Activated CD8-positive, alpha-beta T cell treated with anti-CD3 and anti-CD28 coated beads for 36 hours (primary cell): ENCODE measurements at places on chromosomes 3 and 15. TPM values are rescaled to one million over a fixed set of nuclear protein-coding genes. Genes with fewer than 3 reads are reported as not detected.

GRCh38 chr15:38687775-38688495, 123.3 kb upstream of the RASGRP1 start:
- no peaks in the 10 kb centered on the region for H3K27me3 ChIP-seq
- no peak overlapping the region for H3K4me3 ChIP-seq
- DNase-seq = peak; percentile 36

DNA sequence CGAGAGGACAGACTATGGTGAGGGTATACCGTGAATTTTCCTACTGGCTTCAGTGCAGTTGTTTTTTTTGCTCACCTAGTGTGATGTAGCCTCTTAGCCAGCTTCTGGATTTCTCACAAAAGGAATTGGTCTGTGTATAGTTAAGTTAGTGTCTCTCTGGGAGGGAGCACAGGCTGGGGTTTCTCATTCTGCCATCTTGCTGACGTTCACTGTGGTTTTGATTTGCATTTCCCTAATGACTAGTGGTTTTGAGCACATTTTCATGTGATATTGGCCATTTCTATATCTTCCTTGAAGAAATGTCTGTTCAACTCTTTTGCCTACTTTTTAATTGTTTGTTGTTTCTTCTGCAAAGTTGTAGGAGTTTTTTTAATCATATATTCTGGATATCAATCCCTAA, 2.2 kb upstream of the CD86 start:
- no peak overlapping the region for H3K4me3 ChIP-seq
- no peak for DNase-seq

DNA sequence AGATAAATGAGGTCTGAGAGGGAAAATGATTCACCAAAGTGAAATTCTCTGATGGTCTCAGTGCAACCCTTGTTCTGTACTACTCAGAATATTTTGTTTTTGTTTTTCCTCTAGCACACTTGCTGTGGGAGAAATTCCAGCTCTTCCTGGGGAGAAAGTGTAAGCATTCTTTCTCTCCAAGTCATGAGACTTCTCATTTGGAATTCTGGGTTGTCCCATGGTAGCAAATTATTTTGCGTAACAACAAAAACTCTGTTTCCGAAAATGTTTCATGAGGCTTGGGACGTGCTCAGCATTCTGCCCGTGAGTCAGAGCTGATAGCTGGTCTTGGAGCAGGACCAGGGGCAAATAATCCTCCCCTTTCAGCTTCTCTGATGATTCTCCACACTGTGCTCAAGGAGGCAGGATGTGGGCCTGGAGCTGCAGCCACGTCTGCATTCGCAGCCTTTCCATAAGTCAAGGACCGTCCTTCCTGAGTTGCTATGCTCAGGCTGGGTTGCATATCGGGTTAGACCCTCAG, 70.3 kb downstream of the SENP2 start:
- no peaks in the 10 kb centered on the region for H3K36me3 ChIP-seq
- no peak overlapping the region for H3K4me3 ChIP-seq
- H3K4me1 ChIP-seq = no peaks in the 10 kb centered on the region

GRCh38 chr15:70539409-70539808, 223.9 kb downstream of the UACA start:
- no peaks in the 10 kb centered on the region for H3K36me3 ChIP-seq
- H3K4me3 ChIP-seq = no peak overlapping the region
- H3K27me3 ChIP-seq = no peaks in the 10 kb centered on the region
- peaks cover 30% of the 10 kb centered on the region for H3K4me1 ChIP-seq
- DNase-seq = no peak

- no peaks in the 10 kb centered on the region for H3K27me3 ChIP-seq
- H3K4me1 ChIP-seq = no peaks in the 10 kb centered on the region
- H3K4me3 ChIP-seq = no peak overlapping the region
- no peaks in the 10 kb centered on the region for H3K36me3 ChIP-seq
These were observed 235.6 kb upstream of the COL8A1 start for GRCh38 chr3:99402755-99403154.

- no peak overlapping the region for H3K4me3 ChIP-seq
- peaks cover 42% of the 10 kb centered on the region for H3K4me1 ChIP-seq
- no peaks in the 10 kb centered on the region for H3K27me3 ChIP-seq
- no peak for DNase-seq
- H3K27ac ChIP-seq = no peak overlapping the region
These were observed 89.0 kb downstream of the CHSY1 start for GRCh38 chr15:101162701-101163483.

The SH3GL3 gene
- total RNA-seq = not detected
